Activated CD8-positive, alpha-beta memory T cell treated with anti-CD3 and anti-CD28 coated beads for 48 hours (primary cell): ENCODE measurements at places on chromosomes 12 and 14.

DNA sequence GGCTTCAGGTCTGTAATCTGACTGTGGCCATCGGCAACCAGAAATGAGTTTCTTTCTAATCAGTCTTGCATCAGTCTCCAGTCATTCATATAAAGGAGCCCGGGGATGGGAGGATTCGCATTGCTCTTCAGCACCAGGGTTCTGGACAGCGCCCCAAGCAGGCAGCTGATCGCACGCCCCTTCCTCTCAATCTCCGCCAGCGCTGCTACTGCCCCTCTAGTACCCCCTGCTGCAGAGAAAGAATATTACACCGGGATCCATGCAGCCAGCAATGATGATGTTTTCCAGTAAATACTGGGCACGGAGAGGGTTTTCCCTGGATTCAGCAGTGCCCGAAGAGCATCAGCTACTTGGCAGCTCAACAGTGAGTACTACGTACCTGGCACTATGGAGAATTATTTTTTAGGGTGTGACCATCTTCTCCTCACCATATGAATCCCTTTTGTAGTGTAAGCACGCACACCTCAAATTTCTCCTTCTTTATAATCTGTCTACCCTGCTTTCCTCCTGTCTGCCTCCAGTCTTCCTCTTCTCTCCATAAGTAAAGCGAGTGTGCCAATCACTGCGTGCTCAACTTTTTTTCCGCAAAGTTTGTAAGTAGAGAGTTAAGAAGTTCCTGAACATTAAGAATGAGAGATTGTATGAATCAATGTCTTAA, at the start of gene TPH2:
Gene TPH2 (plus strand): TSS at position 118 of the 658 bp plus-strand sequence. CDS start 142 bp downstream, at position 260.
- peak; percentile 18 for DNase-seq

DNA sequence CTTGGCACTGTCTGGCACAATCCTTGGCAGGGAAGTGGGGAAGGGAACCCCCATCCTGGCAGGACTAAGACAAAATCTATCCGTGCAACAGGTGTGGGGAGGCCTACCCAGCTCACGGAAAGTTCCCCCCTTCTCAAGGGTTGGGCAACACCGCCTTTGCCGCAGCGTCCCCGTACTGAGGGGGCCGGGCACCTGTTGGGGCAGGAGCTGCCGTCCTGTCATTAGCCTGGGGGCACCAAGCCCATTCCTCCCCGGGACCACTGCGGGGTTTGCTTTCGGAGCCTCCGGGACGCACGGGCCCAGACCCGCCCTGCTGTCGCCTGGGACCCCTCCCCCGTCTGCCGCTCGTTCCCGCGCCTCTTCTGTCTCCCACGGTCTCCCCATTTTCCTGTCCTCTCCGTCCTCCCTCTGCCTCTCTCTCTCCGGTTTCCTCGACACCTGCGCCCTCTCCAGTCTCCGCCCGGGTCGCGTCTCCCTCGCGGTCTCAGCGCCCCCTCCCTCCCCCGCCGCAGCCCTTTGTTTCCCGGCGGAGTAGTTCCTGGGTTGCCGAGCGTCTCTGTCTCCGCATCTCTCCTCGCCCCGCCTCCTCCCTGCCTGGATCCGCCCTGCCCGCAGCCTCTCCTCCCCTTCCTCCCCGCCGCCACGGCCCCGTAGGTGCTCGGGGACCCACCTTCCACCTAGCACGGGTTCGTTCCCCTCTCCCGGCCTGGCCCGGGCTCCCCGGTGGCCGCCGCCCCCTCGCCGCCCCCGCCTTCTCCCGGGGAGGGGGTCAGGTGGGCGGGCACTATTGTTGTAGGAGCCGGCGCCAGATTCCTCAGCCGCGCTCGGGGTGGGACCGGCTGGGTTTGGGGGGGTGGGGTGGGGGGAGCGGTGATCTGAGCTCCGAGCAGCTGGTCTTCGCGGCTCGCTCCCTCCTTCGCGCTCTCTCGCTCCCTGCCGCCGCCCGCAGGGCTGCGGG, at the start of gene CACNB3:
Gene CACNB3 (plus strand): TSS at position 624 of the 958 bp plus-strand sequence. CDS start 434 bp downstream, outside the sequence.
- DNase-seq = peak; percentile 50

DNA sequence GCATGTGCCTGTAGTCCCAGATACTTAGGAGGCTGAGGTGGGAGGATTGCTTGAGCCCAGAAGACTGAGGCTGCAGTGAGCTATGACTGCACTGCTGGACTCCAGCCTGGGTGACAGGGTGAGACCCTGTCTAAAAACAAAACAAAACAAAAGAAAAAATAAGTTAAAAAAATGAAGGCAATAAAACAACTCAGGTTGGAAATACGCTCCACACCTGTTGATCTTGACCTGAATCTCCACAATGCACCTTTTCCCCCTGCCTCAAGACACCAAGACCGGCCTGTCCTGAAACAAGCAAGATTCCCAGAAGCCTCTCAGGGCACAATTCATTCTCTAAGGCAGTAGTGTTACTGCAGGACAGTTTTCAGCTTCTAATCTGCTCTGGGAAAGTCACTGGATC, 20.8 kb upstream of the CEBPE start:
- no peak for DNase-seq

DNA sequence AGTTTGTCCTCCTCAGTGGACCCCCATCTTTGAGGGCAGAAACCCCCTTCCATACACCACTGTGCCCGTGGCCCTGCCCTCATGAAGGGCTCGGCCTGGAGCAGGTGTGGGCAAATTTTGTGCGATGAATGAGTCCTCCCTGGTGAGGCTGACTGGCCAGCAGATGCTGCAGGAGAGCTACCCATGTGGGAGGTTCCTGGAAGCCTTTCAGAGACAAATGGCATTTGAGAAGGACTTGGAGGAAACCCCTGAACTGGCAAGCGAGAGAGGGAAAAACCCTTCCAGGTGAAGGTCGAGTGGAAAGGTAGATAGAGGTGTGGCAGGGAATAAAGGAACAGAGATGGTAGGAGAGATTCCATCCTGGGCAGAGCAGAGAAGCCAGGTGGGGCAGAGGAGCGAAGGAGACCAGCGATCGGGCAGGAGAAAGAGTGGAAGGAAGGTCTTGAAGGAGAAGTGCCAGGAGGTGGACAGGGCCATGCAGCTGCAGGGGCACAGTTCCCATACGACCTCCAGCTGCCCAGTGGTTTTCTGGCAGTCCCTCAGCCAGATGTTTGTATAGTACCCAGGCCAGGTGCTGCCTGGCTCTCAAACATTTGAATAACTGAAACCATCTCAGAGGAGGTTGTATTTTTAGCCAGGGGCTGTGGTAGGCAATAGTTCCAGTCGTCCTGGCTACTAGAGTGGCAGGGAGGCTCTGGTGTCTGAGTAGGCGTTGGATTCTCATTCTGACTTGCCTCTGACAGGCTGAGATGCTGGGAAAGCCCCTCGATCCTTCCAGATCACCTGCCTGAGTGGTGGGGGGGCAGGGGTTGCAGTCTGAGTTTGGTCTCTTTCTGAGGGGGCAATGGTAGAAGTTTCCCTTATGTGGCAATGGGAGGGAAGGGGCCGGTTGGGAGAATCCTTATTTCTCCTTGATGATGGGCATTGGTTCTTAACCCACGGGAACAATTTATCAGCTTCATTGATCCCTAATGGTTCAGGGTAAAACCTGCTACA, 40.1 kb downstream of the FBXL14 start:
- peak; percentile 31 for DNase-seq

DNA sequence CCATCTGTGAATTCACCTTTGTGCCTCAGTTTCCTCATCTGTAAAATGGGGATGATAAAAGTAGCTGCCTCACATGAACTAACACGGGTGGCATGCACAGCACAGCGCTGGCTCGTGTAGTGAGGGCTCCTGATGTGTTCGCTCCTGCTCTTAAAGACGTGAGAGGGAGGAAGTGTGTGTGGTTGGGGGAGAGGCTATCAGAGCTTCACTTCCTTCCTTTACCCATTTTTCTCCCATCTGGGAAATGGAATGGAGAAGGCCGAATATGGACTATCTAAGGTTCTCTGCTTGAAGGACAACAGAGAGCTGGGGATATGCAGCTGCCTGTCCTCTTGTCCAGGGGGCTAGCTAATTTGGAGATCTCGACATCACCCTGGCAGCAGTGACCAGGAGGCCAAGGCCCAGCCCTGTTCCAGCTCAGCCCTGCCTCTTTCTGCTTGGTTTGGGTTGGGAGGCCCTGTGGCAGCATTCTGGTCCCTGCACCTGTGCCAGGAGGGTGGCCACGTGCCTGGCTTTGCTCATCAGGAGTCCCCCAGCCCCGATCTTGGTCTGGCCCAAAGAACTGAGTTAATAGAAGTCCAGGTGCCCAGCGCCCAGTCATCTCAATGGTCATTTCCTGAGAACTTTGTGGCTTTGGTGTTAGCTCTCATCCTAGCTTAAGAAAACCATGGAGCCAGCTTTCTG, 44.5 kb upstream of the ESRRB start:
- no peak for DNase-seq

DNA sequence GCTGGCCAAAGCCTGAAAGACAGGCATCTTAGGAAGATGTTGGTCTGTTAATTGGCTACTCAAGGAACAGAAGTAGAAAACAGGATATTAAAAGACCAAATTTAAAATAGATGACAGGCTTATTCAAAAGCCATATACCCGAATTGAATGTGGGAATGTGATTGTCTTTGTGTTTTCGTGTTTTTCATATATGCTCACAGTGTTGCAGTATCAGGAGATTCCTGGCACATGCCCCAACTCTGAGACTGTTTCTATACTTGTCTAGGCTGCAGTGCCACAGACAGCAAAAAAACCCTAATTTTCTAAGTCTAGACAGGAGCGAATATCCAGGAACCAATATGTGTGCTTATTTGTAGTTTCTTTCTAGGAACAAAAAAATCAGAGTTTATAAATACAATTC, 57.4 kb upstream of the KRR1 start:
- no peak for DNase-seq

DNA sequence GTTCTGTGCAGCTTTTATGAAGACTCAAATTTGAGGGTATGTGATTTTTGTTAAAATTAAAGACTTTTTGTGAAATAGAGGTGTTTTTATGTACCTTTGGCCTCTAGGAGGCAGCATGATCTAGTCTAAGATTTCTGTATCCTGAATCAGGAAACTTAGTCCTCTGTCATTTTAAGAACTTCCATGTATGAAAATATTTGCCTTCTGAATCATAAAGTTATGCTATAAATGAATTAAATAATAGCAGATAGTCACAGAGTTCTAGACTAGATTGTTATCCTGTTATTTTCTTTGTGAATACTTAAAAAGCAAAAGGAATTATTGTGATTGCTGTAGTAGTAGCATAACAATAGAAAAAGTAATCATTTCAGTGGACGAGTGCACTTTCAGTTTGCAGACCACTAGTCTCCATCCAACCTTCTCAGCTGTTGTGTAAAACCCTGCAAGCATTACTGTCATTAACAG, 56.3 kb downstream of the FGD4 start:
- DNase-seq = no peak

DNA sequence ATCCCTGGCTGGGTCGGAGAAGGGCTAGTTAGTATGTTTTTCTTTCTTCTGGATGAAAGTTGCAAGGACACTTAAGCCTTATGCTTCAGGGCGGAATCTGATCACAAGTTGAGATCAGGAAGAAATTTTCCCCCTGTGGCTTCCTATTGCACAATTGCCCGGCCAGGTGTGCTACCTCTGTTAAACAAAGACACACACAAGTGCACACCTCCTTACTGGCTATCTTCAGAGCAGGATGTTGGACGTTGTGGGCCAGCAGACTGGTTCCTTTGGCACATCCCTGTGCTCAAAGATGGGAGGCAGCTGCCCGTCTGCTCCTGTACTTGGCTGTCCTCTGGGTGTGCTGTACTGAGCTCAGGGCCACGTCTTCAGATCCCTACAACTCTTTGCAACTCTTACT, 19.1 kb downstream of the ETV6 start:
- DNase-seq = no peak

- DNase-seq = no peak
Measured at GRCh38 chr12:75856235-75856634, 175.3 kb downstream of the PHLDA1 start.

- no peak for DNase-seq
Measured at GRCh38 chr14:39015360-39015961, 87.6 kb downstream of the SEC23A start.

GRCh38 chr14:102019006-102019540, 54.7 kb downstream of the DYNC1H1 start:
- DNase-seq = no peak

GRCh38 chr12:51827925-51828818, 20.3 kb downstream of the FIGNL2 start:
- DNase-seq = no peak

GRCh38 chr12:75183967-75184366, 25.7 kb downstream of the KCNC2 start:
- DNase-seq = no peak

DNA sequence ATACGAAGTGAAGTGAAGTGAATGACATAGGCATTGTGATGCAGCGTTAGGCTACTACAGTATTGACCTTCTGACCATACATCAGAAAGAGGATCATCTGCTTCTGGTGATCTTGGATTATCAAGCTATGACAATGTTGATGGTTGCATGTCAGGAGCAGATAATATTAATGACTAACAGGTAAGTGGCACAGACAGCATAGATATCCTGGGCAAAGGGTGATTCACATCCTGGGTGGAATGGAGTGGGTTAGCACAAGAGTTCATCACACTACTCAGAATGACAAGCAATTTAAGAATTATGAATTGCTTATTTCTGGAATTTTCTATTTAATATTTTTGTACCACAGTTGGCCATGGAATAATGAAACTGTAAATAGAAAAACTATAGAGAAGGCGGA, 397.9 kb upstream of the ATP2B1 start:
- no peak for DNase-seq

GRCh38 chr12:57001448-57001906, 4.9 kb downstream of the ZBTB39 start:
- peak; percentile 79 for DNase-seq

GRCh38 chr14:99037777-99038430, 234.1 kb downstream of the BCL11B start:
- DNase-seq = no peak

- no peak for DNase-seq
Measured at GRCh38 chr14:68959035-68959434, 20.1 kb downstream of the ACTN1 start.

DNA sequence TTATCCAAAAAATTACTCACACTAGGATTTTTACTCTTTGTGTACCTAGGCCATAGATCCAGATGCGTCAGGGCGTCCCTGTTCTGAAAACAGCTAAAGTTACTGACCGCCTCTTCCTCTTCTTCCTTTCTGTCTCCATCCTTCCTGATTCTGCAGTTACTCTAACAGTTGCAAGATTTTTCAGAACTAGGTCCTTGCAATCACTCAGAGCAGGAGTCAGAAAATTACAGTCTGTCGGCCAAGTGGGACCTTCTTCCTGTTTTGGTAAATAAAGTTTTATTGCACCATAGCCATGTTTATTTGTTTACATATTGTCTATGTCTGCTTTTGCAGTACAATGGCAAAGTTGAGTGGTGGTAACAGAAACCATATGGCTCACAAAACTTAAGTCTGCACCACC, 25.6 kb upstream of the FGF6 start:
- DNase-seq = no peak

GRCh38 chr14:58812050-58812910, 174.5 kb downstream of the DACT1 start:
- no peak for DNase-seq
